ENCODE measurements at places on chromosomes 7 and 10. TPM values are rescaled to one million over a fixed set of nuclear protein-coding genes. Genes with fewer than 3 reads are reported as not detected.

The ADCYAP1R1 gene
- not detected for total RNA-seq

The OGDHL gene
- 1.6 TPM for total RNA-seq

The LRIT1 gene
- total RNA-seq, result not detected

The NEUROG3 gene
- not detected for total RNA-seq

The ANKRD7 gene
- total RNA-seq, result not detected

The ZNF425 gene
- total RNA-seq, result 0.97 TPM

The PANK1 gene
- 46.5 TPM for total RNA-seq

The GRID2IP gene
- total RNA-seq, result not detected

The ARID5B gene
- total RNA-seq, result 7.9 TPM

The GIMAP4 gene
- total RNA-seq, result not detected

The VIM gene
- not detected for total RNA-seq

The CDC14C gene
- total RNA-seq, result not detected

The ZNF736 gene
- not detected for total RNA-seq

The SLC26A5 gene
- 0.11 TPM for total RNA-seq

GRCh38 chr7:125876431-125876830, 946.8 kb upstream of the POT1 start:
- H3K36me3 ChIP-seq, result no peaks in the 10 kb centered on the region
- H3K27ac ChIP-seq, result no peak overlapping the region
- no peak for DNase-seq
- no peaks in the 10 kb centered on the region for H3K27me3 ChIP-seq

DNA sequence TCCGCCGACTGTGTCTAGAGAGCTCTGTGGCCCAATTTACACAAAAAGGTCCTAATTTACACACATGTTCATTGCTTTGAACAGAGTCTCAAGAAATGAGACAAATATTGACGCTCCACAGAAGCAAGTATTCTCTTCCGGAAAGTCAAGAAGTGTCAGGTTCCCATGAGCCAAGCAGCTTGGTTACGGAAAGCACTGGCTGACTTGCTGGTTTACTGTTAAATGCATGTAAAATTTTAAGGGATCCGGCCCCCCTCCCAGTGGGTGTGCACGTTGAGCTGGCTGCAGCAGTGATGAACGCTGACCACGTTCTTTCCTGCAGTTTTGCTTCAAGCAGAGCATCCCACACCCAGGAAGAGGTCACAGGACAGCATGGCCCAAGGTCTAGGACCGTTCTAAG, 76.8 kb downstream of the DIP2C start:
- H3K27me3 ChIP-seq, result no peaks in the 10 kb centered on the region
- H3K4me1 ChIP-seq, result no peaks in the 10 kb centered on the region
- H3K36me3 ChIP-seq, result no peaks in the 10 kb centered on the region
- no peak for DNase-seq

DNA sequence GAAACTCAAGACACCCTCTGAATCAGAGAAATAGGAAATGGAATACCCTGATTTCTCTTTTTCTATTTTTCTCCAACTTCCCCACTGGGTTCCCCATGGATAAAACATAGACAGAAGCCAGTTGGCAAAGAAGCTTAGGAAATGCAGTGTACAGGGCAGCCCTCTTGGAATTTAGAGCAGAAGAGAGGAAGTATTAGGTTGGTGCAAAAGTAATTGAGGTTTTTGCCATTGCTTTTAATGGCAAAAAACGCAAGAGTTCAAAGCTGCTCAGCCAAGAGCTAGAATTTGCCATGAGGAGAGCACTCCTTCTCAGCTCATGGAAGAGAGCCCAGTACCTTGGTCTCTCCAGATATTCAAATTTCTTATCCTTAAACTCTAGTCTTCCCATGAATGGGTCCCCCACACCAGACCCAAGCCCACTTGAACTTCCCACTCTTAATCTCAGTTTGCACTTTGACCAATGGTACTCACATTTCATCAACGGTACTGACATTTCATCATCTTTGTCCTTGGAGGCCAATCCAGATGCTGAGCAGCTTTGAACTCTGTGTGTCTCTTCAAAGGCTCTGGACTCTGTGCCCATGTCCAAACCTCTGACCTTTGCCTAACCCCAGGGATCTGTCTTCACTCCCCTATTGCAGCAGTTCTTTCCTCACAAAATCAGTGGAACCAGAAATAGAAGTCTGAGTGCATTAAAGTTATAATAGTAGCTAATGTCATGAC, 73.2 kb upstream of the PPP1R3C start:
- peaks cover 5% of the 10 kb centered on the region for H3K27me3 ChIP-seq
- no peak overlapping the region for H3K4me3 ChIP-seq
- no peaks in the 10 kb centered on the region for H3K36me3 ChIP-seq
- DNase-seq, result peak; percentile 53
- H3K27ac ChIP-seq, result no peak overlapping the region

DNA sequence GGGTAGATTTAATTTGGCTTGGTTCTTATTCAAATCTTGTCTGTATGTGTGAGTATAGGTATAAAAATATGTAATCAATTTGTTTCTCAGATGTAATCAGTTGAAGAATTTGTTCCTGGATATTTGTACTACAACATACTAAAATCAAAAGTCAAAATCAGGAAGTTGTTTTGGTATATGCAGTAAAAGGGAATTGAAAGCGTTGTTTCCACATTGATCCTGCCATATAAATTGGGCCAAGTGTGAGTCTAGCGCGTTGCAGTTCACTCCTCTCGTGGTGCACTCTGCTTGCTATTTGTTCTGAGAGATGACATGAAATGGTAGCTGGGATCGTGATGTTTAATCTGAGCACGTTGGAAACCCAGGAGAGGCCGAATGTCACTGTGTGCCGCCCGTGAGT, 55.9 kb downstream of the SHH start:
- H3K27me3 ChIP-seq, result no peaks in the 10 kb centered on the region
- DNase-seq, result no peak
- no peak overlapping the region for H3K27ac ChIP-seq
- H3K36me3 ChIP-seq, result peaks cover 12% of the 10 kb centered on the region
- no peaks in the 10 kb centered on the region for H3K4me1 ChIP-seq
- no peak overlapping the region for H3K4me3 ChIP-seq

GRCh38 chr10:43653746-43654145, 5.1 kb upstream of the ZNF32 start:
- peaks cover 8% of the 10 kb centered on the region for H3K27me3 ChIP-seq
- no peak overlapping the region for H3K4me3 ChIP-seq
- no peak for DNase-seq
- H3K36me3 ChIP-seq, result no peaks in the 10 kb centered on the region

DNA sequence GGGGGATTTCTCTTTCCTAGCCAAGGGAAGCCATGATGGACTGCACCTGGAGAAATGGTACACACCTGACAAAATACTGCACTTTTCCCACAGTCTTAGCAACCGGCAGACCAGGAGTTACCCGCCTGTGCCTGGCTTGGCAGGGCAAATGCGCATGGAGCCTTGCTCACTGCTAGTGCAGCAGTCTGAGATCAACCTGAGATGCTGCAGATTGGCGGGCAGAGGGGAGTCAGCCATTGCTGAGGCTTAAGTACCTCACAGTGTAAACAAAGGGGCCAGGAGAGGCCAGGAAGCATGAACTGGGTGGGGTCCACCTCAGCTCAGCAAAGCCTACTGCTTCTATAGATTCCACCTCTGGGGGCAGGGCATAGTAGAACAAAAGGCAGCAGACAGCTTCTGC, 49.4 kb downstream of the OR13A1 start:
- H3K27ac ChIP-seq, result no peak overlapping the region
- H3K4me1 ChIP-seq, result no peaks in the 10 kb centered on the region
- no peak overlapping the region for H3K4me3 ChIP-seq
- no peaks in the 10 kb centered on the region for H3K36me3 ChIP-seq
- no peaks in the 10 kb centered on the region for H3K27me3 ChIP-seq

DNA sequence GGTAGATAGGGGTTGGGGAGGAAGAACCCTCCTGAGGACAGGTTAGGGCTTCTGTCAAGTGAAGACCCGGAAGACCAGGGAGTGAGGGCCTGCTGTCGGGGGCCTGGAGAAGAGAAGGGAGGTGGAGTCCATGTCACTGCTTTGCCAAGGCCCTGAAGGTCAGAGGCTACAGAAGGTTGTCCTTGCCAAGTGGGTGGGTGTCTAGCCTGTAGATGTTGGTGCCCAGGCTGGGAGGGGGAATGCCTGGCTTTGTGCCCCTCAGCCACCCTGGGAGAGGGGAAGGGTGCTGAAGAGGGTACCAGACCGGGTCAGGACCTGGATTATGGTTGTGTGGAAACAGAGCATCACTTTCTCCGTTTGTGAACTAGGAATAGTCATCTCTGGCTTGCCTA, 67.2 kb upstream of the AQP1 start:
- H3K4me1 ChIP-seq, result no peaks in the 10 kb centered on the region
- no peak overlapping the region for H3K4me3 ChIP-seq
- no peaks in the 10 kb centered on the region for H3K36me3 ChIP-seq
- H3K27me3 ChIP-seq, result peaks cover 13% of the 10 kb centered on the region

- peaks cover 6% of the 10 kb centered on the region for H3K36me3 ChIP-seq
- no peak overlapping the region for H3K4me3 ChIP-seq
- H3K27ac ChIP-seq, result no peak overlapping the region
- peaks cover 6% of the 10 kb centered on the region for H3K4me1 ChIP-seq
Observed at GRCh38 chr7:107902381-107902780, 11.4 kb downstream of the DLD start.

GRCh38 chr10:20233423-20233822, 417.2 kb downstream of the PLXDC2 start:
- DNase-seq, result no peak
- no peaks in the 10 kb centered on the region for H3K36me3 ChIP-seq
- no peak overlapping the region for H3K27ac ChIP-seq
- no peak overlapping the region for H3K4me3 ChIP-seq
- H3K4me1 ChIP-seq, result peaks cover 5% of the 10 kb centered on the region

- H3K4me3 ChIP-seq, result no peak overlapping the region
- peaks cover 3% of the 10 kb centered on the region for H3K27me3 ChIP-seq
- H3K27ac ChIP-seq, result no peak overlapping the region
- DNase-seq, result no peak
Observed at GRCh38 chr10:85600026-85600743, 766.4 kb downstream of the GRID1 start.

GRCh38 chr7:85851571-85852193, 664.8 kb upstream of the SEMA3D start:
- no peaks in the 10 kb centered on the region for H3K4me1 ChIP-seq
- peak; percentile 16 for DNase-seq
- no peaks in the 10 kb centered on the region for H3K27me3 ChIP-seq
- no peaks in the 10 kb centered on the region for H3K36me3 ChIP-seq

DNA sequence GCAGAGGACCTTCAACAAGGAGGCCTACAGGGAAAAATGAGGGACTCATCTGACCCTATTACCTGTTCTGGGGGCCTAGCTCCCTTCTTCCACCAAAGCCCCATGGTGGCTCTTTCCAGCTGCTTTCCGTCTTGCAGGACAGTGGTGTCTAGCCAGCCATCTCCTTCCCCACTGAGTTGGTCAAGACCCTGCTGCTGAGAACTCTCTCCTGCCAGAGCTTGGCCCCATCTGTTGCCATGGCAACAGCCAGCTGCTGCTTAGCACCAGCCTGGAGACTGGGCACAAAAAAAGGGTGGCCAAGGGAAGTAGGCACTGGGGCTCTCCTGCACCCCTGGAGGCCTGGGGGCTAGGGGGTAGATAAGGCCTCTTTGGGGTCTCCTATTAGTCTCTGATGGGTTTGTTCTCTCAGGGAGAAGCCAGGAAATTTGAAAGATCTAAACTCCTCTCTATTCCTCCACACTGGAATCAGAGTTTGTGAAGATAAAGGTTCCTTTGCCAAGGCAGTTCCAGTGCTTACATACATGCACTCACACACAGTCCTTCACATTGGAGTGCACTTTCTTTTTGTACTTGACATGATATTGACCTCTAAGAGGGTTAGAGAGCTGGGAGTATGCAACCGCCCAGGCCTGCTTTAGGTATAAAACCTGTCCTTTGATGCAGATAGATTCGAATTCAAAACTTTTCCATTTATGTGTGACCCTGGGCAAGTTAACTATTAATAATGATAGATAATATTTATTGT, 15.8 kb downstream of the TSPAN33 start:
- no peaks in the 10 kb centered on the region for H3K4me1 ChIP-seq
- no peak for DNase-seq
- no peaks in the 10 kb centered on the region for H3K36me3 ChIP-seq
- H3K27me3 ChIP-seq, result no peaks in the 10 kb centered on the region

Measured in HepG2 (cell line).